KBM-7 (cell line): ENCODE measurements at places on chromosomes 2 and 18.

- no peak for DNase-seq
Measured at GRCh38 chr2:238096311-238097011, 3.7 kb upstream of the ESPNL start.

DNA sequence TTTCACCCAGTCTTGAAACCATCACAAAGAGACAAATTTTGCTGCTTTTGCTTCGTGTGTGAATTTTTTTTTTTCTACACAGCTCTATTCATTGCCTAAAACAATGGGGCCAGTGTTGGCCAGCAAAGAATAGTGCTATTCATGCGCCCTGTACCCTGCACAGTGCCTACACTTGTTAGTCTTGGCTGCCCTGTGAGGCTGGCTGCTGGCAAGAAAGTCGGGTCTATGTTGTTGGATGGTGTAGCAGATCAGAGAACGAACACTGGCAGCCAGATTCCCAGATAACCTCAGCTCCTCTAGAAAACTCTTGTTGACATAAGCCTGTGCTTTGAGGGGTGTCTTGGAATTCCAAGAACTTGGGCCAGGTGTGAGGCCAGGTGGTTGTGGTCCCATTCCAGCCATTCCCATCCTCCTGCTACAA is 455.7 kb upstream of the TCF4 start:
- no peak for DNase-seq

GRCh38 chr18:77422974-77423867 is 173.6 kb downstream of the GALR1 start:
- DNase-seq, result no peak

- no peak for DNase-seq
Measured at GRCh38 chr2:228703152-228703551, 521.7 kb upstream of the SPHKAP start.

DNA sequence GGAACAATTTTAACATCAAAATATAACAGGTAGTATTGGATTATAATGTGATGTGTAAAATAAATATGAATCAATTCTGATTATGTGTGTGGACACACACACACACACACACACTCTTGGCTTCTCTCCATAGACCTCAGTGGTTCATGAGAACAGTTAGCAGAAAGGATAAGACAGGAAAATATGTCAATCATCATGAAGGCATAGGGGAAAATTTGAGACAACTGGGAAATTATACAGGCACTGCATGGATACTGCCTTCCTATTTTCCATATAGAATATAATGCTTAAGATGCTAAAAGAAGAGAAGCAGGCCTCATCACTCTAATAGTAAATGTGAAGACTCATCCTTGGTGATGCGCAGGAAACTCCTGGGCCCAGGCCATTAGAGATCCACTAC is 884.5 kb downstream of the SUCLG1 start:
- no peak for DNase-seq

- no peak for DNase-seq
Measured at GRCh38 chr18:35504996-35505395, 7.2 kb upstream of the INO80C start.

DNA sequence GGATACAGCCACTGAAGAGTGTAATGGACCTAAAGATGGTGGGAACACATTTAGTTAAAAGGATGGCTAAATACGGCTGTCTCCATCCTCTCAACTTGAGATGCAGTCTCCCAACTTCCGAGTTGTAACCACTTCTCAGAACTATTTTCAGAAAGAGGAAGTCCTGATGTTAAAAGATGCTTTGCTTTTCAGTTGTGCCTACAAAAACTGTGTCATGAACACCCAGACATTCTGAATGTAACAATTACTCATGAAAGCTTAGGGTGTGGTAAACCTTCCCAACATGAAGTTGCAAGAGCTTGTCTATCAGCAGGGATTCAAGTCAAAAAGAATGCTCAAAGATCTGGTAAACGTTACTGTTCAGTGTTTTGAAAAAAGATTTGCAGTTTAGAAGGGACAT is 147.9 kb downstream of the DOCK10 start:
- peak; percentile 47 for DNase-seq

DNA sequence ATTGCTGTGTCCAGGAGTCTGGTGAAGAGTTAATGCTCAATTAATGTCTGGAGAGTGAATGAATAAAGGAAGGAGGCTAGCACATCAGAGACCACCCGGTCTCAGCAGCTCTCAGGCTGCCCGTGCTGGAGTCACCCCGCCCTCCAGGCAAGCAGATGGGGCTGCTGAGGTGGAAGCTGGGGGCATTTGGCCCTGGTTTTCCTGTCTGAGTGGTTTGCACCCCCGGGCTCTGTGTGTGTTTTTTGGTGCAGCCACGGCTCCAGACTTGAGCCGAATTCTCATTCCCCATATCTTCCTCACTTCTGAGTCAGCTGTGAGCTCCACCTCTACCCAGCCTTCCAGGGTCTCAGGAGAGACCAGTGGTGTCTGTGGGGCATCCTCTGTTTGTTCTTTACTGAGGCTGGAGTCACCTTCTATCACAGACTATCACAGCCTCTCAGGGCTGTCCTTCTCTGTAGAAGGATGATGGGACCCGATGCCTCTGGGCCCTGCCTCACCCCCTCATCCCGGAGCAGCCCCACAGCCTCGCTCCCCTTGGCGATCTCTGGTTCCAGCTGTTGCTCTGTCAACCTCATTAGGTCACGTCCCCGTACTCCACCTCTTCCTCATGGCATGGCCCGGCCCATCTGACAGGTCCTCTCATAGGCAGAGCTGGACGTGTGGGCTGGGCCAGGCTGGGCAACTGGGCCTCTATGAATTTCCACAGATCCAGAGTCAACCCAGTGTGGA is 60.8 kb downstream of the HS1BP3 start:
- no peak for DNase-seq

DNA sequence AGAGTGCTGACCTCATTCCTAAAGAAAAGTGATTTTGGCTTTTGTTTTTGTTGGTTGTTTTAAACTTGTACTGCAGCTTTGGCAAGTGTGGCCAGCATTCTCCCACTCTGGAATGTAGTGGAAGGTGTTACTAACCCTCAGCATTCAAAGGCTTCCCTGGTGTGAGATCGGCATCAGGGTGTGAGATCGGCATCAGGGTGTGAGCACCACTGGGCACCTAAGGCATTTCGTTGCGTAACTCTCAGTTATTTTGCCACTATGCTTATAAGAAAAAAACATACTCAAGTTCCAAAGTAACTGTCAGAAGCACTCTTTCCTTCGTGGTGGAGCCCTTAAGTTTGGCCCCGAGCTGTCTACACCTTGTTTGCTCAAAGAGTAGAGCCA is 1.7 kb downstream of the CYBRD1 start:
- no peak for DNase-seq

DNA sequence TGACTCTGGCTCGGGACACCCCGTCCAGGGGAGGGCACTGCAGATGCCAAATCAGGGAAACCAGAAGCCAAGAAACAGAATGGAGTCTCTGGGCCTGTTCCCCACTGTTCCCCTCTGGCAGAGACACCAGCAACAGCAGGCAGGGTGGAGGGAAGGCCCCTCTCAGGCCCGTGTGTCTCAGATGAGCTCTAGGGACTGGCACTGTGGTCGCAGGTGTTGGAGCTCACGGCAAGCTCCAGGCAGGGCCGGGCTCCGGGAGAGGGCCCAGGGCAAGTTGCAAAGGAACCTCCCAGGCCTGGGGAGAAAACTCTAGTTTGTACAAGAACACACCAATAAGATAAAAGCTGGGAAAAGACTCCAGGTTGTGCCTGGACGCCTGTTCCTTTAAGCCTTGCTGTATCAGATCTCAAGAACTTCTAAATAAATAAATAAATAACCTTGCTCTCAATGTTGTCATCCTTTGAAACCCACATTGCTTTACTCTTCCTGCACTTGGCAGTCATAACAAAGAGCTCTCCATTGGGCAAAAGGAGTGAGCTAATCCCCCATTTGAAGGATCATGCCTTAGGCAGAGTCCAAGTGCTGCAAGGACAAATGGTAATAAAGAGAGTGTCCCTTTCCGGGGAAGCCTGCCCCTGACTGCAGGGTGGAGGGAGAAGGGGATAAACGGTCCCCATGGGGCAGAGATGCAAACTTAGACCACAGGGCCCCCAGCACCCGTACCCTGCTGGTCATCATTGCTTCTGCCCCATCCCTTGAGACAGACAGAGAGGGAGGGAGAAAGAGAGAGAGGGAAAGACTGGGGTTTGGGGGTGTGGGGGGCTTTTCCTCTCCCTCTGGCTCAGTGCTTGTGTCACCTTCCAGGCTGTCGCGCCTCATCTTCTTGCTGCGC is 33.3 kb downstream of the CNGA3 start:
- DNase-seq, result no peak

DNA sequence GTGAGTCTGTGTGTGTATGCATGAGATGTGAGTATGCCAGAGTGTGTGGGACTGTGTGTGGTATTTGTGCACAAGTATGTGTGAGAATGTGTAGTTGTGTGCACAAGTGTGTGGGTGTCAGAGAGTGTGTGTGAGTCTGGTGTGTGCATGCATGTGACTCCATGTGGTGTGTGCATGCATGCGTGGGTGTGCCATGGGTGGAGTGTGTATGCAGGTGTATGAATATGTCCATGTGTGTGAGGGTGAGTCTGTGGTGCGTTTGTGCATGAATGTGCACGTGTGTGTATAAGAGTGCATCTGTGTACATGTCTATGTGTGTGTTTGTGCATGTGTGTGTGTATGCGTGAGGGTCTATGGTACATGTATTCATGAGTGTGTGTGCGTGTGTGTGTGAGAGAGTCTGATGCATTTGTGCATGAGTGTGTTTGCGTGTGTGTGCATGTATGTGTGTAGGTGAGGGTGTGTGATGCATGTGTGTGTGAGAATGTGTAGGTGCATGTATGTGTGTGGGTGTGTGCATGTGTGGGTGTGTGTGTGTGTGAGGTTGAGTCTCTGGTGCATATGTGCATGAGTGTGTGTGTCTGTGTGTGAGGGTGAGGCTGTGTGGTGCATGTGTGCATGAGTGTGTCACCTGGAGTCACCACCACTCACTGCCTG is 226.8 kb downstream of the LDLRAD4 start:
- no peak for DNase-seq

DNA sequence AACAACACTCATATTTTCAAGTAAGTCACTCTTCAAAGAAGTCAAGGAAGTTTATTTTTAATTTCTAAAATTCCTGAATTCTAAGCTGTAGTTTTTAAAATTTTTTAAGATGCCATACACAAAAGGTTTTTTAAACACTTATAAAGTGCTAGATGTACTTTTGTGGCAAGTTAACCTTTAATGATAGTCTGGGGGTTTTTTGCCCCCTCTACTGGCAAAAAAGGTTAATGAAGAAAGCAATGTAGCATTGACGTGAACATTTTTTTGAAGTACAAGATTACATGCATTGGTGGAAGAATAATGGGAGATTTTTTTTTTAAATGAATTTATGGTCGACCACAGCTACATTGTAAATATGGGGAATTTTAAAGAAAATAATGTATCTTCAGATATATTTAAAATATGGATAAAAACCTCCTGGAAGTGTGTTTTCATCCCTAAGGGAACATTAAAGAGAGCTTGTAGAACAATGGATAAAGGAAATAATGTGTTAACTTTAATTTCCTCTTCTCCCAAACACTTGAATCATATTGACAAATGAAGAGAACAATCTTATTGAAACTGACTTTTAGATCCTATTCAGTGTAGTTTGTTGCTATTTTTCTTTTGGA is 12.6 kb downstream of the ITPRID2 start:
- peak; percentile 67 for DNase-seq

GRCh38 chr2:217553202-217553601 is 449.6 kb downstream of the TNS1 start:
- DNase-seq, result no peak

GRCh38 chr2:61151436-61151835 is 10.6 kb upstream of the C2orf74 start:
- no peak for DNase-seq

GRCh38 chr18:2986150-2986865 is 26.6 kb downstream of the LPIN2 start:
- DNase-seq, result no peak

GRCh38 chr2:143730953-143731260 is 601.7 kb downstream of the ARHGAP15 start:
- DNase-seq, result no peak

- no peak for DNase-seq
Measured at GRCh38 chr2:16105669-16106281, 165.4 kb downstream of the MYCN start.

DNA sequence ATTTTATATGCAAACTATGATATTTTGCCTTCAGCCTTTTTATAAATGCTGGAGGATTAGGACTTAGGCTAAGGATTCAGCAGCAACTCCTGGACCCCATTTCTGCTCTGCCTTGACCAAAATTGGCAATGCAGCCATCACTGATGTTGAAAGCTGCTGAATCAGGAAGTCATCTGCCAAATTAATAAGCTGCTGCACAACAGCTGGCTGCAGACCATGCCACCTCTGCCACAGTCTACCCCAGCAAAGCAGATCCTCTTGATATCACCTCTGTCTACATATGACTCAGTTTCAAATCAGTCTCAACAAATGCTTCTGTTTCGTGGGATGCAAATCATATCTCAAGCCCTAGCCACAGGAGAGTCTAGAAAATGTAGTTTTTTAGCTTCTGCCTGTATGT is 7.1 kb upstream of the SOS1 start:
- peak; percentile 36 for DNase-seq

- DNase-seq, result no peak
Measured at GRCh38 chr18:7754725-7755181, 187.6 kb downstream of the PTPRM start.

- no peak for DNase-seq
Measured at GRCh38 chr18:78731016-78731397, 248.6 kb upstream of the SALL3 start.

DNA sequence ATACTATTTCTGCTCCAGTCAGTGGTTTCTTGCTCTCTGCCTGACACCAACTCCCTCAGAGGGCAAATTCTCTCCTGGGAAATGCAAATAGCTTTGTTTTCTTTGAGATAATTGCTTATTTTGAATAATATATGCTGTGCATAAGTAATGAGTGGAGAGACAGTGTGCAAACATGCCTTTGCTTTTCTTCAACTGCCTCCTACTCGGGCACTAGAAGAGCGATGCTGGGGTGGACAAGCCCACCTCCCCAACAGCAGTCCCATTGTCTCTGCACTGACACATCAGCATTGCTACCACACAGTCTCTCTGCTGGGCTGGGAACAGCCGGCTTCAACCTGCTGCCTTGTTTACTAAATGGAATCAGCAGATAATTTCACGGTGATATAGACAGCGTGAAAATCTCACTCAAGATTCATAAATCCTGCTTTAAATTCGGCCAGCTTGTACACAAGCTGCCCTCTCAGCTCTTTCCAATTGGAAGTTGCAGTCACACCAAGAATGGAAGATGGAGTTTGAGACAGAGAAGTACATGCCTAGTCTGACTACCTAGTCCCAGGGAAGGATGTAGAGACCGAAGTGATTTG is 694.5 kb downstream of the TDRD15 start:
- no peak for DNase-seq

DNA sequence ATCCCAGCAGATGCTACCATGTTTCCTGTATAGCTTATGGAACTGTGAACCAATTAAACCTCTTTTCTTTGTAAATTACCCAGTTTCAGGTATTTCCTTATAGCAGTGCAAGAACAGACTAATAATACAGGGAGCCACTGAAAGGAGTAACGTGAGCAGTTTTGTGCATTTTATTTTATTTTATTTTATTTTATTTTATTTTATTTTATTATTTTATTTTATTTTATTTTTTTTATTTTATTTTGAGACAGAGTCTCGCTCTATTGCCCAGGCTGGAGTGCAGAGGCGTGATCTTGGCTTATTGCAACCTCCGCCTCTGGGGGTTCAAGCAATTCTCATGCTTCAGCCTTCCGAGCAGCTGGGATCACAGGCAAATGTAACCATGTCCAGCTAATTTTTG is 156.3 kb upstream of the MSH6 start:
- no peak for DNase-seq
